ENCODE measurements at places on chromosomes 3 and 15. TPM values are rescaled to one million over a fixed set of nuclear protein-coding genes. Genes with fewer than 3 reads are reported as not detected.

DNA sequence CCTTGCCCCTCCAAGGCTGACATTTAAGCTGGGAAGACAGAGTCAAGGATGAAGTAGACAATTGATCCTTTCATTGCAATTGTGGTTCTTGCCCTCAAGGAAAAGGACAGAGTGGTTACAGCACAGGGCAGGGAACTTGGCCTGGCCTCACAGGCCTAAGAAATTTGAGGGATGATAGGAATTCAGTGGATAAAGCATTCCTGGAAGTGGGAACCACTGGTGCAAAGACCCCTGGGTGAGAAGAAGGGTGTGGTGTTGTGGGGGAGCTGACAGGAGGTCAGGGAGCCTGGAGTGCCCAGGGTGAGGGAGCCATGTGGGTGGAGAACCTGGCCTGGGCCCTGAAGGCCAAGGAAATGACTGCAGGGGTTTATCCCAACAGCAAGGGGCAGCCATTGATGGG, 287.4 kb downstream of the UACA start:
- no peak overlapping the region for H3K27ac ChIP-seq
- peaks cover 2% of the 10 kb centered on the region for H3K36me3 ChIP-seq
- H3K4me3 ChIP-seq: no peak overlapping the region
- no peak for DNase-seq
- H3K4me1 ChIP-seq: peaks cover 55% of the 10 kb centered on the region
- H3K27me3 ChIP-seq: peaks cover 78% of the 10 kb centered on the region

GRCh38 chr3:178308771-178309170, 227.5 kb upstream of the KCNMB2 start:
- H3K27ac ChIP-seq: no peak overlapping the region
- H3K4me1 ChIP-seq: no peaks in the 10 kb centered on the region
- no peak for DNase-seq
- H3K27me3 ChIP-seq: no peaks in the 10 kb centered on the region

- no peaks in the 10 kb centered on the region for H3K4me1 ChIP-seq
- no peak overlapping the region for H3K27ac ChIP-seq
- DNase-seq: no peak
- H3K4me3 ChIP-seq: no peak overlapping the region
These were observed 175.8 kb upstream of the ZBTB20 start for GRCh38 chr3:115322901-115323300.

GRCh38 chr15:67955252-67955651, 98.9 kb upstream of the PIAS1 start:
- no peak overlapping the region for H3K27ac ChIP-seq
- H3K36me3 ChIP-seq: no peaks in the 10 kb centered on the region
- H3K4me1 ChIP-seq: peaks cover 2% of the 10 kb centered on the region
- no peak for DNase-seq
- H3K4me3 ChIP-seq: no peak overlapping the region

DNA sequence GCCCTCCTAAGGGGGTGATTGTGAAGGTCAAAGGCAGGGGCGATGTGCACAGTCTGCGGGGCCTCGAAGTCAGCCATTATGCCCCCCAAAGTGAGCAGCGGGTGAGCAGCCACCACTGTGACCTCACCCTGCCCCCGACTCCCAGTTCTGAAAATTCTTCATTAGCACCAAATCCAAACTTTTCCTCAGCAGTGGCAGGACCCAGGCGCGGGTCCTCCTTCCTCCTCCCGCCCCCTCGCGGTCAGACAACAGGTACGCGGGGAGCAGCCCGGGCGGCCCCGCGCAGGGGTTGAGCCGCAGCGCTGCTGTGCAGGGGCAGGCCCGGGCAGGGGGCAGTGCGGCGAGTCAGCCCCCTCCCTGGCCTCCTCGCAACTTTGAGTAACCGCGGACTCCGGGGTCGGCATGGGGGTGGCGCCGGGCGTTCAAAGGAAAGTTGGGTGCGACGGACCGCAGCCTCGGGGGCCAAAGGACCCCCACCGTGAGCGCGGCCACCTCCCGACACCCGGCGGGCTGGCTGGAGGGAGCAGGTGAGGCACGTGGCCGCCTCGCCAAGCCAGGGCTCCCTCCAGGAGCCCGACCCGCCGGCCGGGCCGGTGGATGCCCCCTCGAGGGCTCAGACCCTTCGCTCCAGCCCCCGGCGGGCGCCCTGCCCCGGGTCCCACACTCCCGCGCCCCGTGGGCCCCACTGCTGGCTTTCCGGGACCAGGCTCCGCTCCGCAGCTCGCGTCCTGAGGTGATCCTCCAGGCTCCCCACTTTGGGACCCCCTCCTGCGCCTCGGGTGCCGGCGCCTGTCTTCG, 49.4 kb upstream of the CCDC174 start:
- peaks cover 11% of the 10 kb centered on the region for H3K4me1 ChIP-seq
- H3K27me3 ChIP-seq: peaks cover 61% of the 10 kb centered on the region
- H3K4me3 ChIP-seq: no peak overlapping the region
- peaks cover 3% of the 10 kb centered on the region for H3K36me3 ChIP-seq
- no peak overlapping the region for H3K27ac ChIP-seq

GRCh38 chr3:112424394-112424793, 74.9 kb downstream of the BTLA start:
- no peaks in the 10 kb centered on the region for H3K36me3 ChIP-seq
- no peak overlapping the region for H3K27ac ChIP-seq
- no peaks in the 10 kb centered on the region for H3K27me3 ChIP-seq
- no peak overlapping the region for H3K4me3 ChIP-seq

GRCh38 chr15:100244796-100245486, 96.8 kb downstream of the ADAMTS17 start:
- H3K36me3 ChIP-seq: no peaks in the 10 kb centered on the region
- H3K27me3 ChIP-seq: no peaks in the 10 kb centered on the region
- no peaks in the 10 kb centered on the region for H3K4me1 ChIP-seq
- H3K4me3 ChIP-seq: no peak overlapping the region
- no peak for DNase-seq
- no peak overlapping the region for H3K27ac ChIP-seq

DNA sequence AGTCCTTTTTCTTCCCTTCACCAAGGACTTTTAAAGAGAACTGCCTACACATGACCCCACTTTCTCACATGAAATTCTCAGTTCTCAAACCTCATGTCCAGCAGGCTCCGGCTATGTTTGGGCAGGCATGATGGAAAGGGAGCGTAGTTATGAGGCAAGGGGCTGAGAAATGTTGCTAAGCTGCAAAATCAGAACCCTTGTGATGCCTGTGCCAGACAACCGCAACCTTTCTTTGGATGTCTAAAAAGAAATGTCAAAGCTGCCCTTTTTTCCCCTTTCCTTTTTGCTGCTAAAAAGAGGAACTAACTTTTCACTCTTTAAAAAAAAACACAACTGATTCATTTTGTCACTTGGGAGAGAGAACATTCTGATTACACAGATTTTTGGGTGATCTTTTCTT, 19.2 kb downstream of the GNB4 start:
- no peaks in the 10 kb centered on the region for H3K36me3 ChIP-seq
- no peaks in the 10 kb centered on the region for H3K4me1 ChIP-seq
- no peak overlapping the region for H3K4me3 ChIP-seq
- no peak overlapping the region for H3K27ac ChIP-seq
- DNase-seq: no peak

GRCh38 chr15:69637818-69638217, 185.2 kb downstream of the RPLP1 start:
- no peak overlapping the region for H3K4me3 ChIP-seq
- DNase-seq: no peak
- no peak overlapping the region for H3K27ac ChIP-seq
- peaks cover 1% of the 10 kb centered on the region for H3K4me1 ChIP-seq

DNA sequence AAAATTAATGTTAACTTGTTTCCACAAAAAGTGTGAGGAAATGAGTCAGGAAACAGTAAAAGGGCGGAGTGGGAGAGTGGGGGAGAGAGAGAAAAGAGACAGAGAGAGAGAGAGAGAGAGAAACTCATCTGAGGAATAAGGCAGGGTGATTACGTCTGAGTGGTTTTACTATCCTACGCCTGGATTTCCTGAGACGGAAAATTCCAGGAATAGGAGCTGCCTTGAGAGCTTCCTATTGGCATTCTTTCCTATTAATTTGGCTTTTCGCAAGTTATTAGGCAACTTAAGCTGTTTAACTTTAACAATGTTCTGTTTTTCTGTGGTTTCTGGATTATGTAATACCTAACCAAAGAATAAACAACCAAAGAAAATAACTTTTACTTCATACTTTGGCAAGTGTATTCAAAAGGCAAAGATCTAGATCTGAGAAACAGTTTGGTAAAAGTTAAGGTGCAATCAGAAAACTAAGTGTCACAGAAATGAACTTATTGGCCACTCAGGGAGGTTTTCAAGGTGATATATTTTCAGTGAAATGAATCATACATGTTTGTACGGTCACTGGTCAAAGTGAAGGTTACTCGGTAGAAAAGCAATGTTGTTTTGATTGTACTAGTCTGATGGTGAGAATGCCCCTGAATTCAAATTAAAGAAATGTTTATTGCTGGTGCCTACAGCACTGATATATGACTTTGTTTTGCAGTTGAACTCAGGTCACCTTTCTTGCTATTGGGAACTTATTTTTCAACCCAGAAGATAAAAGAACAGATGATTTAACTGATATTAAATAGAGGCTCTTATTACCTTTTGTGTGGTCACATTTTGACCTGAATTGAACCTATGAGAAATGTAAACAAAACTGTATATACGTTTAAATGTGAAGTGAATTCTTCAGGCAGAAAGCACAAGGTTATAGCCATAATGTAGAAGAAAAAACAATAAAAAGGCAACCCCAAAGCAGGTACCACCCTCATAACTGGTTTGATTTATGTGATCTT, 39.9 kb upstream of the TNFSF10 start:
- H3K27me3 ChIP-seq: no peaks in the 10 kb centered on the region
- H3K27ac ChIP-seq: peak overlapping the region; percentile 90
- peaks cover 10% of the 10 kb centered on the region for H3K36me3 ChIP-seq
- H3K4me1 ChIP-seq: peaks cover 32% of the 10 kb centered on the region
- peak; percentile 28 for DNase-seq
- peak overlapping the region; percentile 63 for H3K4me3 ChIP-seq

GRCh38 chr15:45113380-45113990, 487 bp downstream of the DUOX2 start:
- H3K4me3 ChIP-seq: no peak overlapping the region
- H3K27me3 ChIP-seq: peaks cover 82% of the 10 kb centered on the region
- DNase-seq: no peak
- no peaks in the 10 kb centered on the region for H3K36me3 ChIP-seq
- no peak overlapping the region for H3K27ac ChIP-seq

DNA sequence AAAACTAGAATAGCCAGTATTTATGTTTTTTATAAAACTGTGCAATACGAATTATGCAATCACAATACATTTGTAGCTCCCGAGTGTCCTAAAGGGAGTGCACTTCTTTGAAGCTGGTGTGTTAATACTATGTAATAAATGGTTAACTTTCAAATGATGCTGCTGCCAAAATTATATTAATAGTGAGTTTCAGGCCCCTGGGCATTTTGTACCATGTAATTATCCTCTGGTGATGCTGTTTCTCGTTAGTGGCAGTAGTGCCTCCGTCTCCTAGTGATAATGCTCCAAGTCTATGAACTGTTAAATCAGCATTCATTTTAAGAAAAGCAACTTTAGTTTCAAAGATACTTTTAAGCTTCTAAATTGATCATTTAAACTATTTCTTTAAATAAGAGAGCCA, 132.7 kb upstream of the BHLHE40 start:
- H3K4me1 ChIP-seq: peaks cover 98% of the 10 kb centered on the region
- no peak for DNase-seq
- H3K4me3 ChIP-seq: peak overlapping the region; percentile 14
- peaks cover 43% of the 10 kb centered on the region for H3K36me3 ChIP-seq

GRCh38 chr15:69121198-69121828, 39.1 kb upstream of the GLCE start:
- H3K27me3 ChIP-seq: peaks cover 8% of the 10 kb centered on the region
- H3K4me1 ChIP-seq: peaks cover 7% of the 10 kb centered on the region
- DNase-seq: no peak
- H3K36me3 ChIP-seq: no peaks in the 10 kb centered on the region
- H3K27ac ChIP-seq: no peak overlapping the region

DNA sequence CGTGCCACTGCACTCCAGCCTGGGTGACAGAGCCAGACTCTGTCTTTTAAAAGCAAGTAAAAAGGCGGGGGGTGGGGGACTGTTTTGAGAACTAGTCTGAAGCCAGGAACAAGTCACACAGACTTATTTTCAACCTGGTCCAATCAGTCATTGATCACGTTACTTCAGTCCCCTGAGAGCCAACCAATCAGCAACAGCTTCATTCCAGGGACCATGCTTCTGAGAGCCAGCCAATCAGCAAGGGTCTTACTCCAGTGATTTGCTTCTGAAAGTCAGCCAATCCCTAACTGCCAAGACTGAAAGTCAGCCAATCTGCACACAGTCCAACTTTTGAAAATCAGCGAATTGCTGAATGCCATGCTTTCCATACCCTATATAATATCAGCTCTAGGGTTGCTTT, 48.6 kb upstream of the C15orf39 start:
- H3K4me3 ChIP-seq: no peak overlapping the region
- H3K27ac ChIP-seq: no peak overlapping the region
- H3K4me1 ChIP-seq: peaks cover 23% of the 10 kb centered on the region
- peak; percentile 22 for DNase-seq

DNA sequence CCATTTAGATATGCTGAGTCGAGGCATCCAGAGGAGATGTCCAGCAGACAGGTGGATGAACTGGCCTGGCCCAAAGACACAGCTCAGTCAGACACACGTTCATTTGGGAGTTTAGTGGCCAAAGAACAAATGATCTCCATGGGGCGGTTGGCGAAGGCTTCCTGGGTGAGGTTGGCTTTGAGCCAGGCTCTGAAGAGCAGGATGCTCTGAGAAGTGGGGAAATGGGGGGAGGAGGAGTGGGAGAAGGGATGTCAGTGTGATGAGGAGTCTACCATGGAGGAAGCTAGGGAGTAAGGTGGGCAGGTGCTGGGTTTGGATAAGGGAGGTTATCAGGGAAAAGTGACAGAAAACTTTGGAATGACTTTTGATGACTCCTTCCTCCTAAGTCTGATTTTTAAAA, 47.5 kb upstream of the VILL start:
- H3K36me3 ChIP-seq: no peaks in the 10 kb centered on the region
- no peaks in the 10 kb centered on the region for H3K4me1 ChIP-seq
- H3K27me3 ChIP-seq: no peaks in the 10 kb centered on the region

DNA sequence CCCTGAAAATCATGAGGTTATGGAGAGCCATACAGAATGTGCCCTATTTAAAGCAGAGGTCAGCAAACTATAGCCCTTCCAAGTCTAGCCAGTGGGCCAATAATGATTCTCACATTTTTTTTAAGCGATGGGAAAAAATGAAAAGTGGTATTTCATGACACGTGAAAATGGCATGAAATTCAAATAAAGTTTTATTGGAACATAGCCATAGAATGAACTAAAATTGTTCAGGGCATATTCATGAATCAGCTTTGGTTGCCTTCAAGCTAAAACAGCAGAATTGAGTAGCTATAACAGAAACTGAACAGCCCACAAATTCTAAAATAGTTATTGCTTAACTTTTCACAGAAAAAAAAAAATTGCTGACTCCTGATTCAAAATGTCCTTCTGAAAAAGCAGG, 104.5 kb downstream of the TFG start:
- H3K27ac ChIP-seq: no peak overlapping the region
- no peaks in the 10 kb centered on the region for H3K4me1 ChIP-seq
- H3K36me3 ChIP-seq: no peaks in the 10 kb centered on the region

CHST2 gene
- total RNA-seq: 1.3 TPM

CHRNA7 gene
- not detected for total RNA-seq

CCRL2 gene
- total RNA-seq: 5.3 TPM

RGMA gene
- total RNA-seq: 0.25 TPM

ASB14 gene
- not detected for total RNA-seq

BTLA gene
- 47.5 TPM for total RNA-seq

Data from activated CD4-positive, alpha-beta T cell treated with anti-CD3 and anti-CD28 coated beads, Interleukin-2, amount 10 ng/mL, durations not matched to agents 7 days and 5 days (primary cell).